ENCODE measurements at places on chromosomes 12 and 14.

DNA sequence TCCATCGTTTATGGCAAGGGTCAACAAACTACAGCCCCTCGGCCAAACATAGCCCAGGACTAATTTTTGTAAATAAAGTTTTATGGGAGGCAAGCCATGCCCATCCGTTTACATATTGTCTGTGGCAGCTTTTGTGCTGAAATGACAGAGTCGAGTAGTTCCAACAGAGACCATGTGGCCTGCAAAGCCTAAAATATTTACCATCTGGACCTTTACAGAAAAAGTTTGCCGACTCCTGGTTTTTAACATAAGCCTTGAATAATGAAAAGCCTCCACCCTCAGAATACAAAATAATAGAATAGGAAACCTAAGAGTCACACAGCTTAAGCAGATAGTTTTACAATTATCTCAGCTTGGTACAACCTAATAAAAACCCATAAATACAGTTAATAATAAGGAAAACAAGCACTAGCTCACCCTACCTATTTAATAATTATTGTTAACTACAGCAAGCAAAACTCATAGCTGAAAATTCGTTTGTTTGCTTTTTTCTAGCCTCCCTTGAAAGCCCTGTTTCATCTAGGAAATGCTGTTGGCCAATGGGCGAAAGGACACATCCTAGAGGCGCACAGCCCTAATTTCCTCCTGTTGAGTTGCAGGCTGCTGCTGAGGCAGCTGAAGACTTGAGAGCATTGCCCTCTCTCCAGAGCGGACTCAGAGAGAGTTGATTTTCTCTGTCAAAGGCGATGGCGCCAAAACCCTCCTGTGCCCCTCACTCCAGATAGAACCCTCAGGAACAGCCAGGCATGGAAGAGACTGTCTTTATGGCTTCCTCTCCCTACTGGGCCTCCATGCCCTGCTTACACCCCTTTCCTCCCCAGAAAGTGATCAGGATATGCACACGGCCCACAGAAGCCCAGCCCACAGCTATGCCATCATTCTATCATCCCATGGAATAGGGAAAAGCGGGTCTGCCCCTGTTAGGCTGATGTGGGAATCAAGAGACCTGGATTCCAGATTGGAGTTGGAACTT lies 107.2 kb downstream of the DPF3 start:
- no peak for DNase-seq

DNA sequence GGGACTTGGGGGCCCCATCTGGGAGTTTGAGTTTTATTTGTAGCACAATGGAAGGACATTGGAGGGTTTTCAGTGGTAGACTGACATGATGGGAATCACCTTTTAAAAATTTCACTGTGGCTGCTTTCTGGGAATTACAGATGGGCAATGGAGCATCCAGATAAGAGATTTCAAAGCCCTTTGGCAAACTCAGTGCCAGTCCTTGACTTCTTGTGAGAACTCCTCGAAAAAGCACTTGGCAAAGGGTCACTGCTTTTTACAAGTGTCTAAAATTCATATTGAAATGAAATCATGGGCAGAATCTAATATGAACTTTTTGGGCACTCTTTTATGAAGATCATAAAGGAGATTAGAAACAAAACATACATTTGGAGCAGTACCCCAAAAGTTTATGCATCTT lies 34.3 kb upstream of the IGF1 start:
- DNase-seq = no peak

- no peak for DNase-seq
These were observed 34.2 kb downstream of the PCNX4 start for GRCh38 chr14:60125918-60126317.

DNA sequence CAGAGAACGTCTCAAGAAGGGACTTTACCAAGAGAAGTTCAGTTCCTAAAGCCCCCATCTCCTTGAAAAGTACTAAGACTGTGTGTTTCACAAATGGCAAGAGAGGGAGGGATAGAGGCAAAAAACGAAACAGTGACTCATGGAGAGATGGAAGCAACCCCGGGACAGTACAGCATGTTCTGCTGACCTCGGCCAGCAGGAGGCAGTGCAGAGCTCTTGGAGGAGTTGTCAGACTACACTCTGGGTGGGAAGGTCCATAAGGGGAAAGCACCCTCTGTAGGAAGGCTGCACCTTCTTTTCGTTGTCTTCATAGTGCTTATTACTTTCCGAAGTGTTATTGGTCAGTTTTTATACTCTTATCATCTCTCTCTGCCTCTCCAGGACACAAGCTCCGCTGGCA lies 525.2 kb upstream of the CCDC196 start:
- peak; percentile 78 for DNase-seq

DNA sequence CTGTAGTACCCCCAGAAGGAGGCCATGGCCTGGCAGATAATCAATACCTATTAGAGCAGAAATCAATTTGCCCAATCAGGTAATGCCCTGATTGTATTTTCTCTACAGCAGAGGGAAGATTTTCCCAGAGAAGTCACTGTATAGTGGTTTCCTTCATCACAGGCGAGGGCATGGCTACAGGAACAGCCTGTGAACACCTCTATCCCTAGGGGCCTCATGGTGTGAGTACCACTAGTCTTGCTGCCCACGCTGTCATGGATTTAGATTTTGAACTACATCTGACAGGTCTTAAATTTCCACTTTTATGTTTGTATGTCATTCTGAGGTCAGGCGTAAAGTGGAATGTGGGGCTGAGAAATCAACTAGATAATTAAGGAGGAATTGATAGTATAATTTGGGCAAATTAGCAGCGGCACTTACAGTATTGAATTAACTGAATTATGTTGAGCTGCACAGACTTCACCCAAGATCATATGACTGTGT lies 42.4 kb upstream of the STXBP6 start:
- DNase-seq = no peak

DNA sequence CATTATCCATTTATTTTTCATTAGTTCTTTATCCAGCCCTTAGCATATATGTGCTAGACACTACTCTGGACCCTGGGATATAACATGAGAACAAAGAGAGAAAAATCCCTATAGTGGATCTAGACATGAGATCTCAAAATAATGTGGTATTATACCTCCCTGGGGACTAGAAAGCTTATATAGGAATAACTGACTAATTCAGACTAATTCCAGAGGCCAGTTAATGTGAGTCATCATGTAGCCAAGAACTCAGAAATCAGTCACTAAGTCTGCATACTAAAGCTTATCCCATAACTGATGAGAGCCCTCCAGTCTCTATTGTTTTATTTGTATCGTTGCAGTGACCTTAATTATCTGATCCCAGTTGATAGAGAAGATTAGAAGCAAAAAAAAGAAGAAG lies 267.1 kb upstream of the RGS6 start:
- DNase-seq = no peak

- DNase-seq = no peak
These were observed 143.3 kb downstream of the CEP128 start for GRCh38 chr14:80798211-80798610.

- DNase-seq = no peak
These were observed 19.4 kb downstream of the ZFYVE21 start for GRCh38 chr14:103735022-103735421.

GRCh38 chr12:15918066-15918465 lies 6.9 kb downstream of the DERA start:
- DNase-seq = no peak

- DNase-seq = no peak
These were observed 47.8 kb upstream of the EML1 start for GRCh38 chr14:99745307-99745951.

DNA sequence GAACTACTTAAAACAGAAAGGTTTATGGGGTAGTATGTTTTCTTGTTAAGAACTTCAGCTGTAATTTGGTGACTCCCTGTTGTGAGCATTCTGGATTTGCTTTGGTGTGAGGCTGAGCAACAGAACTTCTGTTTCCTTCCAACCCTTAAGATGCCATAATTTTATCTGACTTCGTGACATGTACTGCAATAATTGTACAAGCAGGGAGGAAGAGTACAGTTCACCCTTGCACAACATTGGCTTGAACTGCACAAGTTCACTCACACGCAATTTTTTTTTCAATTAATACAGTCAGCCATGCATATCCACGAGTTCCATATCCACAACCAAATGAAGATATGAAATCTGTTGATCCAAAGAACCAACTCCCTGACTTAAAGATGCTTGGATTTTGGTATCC lies 42.9 kb upstream of the ANKS1B start:
- DNase-seq = no peak

DNA sequence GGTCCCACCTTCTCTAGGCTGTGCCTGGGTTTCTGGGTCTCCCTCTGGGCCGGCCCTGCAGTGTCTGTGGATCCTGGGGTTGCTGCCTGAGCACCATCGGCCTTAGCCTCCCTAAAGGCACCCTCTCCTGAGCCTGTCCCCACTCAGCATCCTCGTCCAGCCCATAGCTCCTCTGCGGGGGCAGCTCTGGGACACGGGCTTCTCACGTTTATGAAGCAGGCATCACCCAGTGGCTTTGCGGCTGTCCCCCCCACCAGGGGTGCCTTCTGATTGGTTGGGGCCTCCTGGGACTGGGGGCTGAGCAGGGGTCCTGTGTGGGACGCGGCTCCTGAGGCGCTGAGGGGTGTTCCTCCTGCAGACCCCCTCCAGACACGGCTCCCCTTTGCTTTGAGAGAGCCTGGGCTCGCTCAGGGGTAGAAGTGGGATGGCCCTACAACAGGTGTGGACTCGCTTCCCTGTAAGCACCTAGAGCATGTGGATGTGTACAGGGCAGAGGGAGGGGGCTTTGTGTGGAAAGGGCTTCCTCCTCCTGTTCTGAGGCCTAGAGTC lies 10.7 kb downstream of the ULK1 start:
- no peak for DNase-seq

DNA sequence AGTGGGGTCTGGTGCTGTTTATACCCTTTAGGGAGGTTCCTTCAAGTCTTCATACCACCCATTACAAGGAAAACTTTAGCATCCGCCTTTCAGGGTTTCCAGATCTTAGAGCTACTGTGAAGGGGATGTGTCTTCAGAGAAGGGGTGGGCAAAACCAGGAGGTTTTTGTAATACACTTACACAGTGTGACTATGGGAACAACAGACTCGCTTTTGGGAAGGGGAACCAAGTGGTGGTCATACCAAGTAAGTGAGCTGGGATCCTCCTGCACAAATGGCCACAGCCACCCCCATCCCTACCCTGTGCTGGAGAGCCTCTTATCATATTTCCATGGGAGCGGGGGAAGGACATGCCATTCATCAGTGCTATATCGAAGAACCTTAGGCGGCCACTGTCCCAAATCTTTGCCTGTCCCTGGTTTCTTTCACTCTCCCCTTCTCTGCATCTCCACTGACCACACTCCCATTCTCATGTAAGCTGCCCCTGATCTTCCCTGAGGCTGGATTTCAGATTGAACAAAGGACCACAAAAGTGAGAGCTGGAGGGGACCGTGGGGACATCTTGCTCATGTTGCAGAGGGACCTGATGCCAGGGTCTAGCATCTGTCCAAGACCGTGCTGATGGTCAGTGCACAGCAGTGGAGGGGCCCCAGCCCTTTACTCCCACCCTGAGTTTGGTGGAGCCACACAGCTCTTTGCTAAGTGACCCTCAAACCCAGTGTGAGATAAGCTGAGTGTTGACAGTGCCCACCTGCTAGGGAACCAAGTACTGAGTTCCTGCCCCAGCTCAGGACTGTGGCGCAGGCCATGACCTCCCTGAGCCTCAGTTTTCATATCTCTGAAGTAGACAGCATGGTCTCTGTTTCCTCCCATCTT lies 51.4 kb downstream of the DAD1 start:
- DNase-seq = no peak

DNA sequence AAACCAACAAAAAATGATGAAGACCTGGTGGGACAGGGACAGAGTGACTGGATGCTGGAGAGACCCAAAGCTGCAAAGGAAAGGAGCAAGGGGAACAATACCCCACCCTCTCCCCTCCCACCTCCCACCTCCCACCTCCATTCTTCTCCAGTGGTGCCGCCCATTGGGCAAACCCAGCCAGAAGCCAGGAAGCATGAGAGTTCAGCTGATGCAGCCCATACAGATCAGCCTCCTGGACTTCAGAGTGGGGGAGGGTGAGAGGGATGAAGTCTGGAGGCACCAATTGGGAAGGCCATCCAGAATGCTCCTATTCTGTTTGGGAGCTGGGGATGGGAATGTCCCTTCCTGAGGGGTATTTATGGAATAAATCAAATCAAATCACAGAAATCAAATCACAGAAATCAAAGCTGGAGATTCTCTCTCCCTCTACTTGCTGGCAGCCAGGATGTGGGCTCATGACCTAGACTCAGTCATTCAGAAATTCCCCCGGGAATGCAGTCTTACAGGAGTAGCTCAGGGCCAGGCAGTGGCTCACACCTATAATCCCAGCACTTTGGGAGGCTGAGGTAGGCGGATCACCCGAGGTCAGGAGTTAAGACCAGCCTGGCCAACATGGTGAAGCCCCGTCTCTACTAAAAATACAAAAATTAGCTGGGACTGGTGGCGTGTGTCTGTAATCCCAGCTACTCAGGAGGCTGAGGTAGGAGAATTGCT lies 31.1 kb downstream of the IRF2BPL start:
- no peak for DNase-seq

DNA sequence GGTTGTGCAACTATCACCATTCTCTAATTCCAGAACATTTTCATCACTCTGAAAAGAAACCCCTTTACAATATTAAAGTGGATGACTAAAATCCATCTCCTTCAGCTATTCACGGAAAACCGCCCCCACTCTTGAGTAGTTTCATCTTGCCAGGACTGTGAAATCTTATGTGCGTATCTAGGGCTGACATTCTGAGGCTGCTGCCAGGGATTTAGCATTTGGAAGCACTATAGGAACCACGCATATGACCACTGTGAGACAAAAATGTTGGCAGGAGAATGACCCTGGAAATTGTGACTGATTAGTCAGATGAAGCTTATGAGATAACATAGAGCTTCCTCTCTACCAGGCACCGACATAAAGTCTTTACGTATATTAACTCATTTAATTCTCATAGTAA lies 305.2 kb upstream of the PDE3A start:
- no peak for DNase-seq

- DNase-seq = no peak
These were observed 68.2 kb downstream of the SINHCAF start for GRCh38 chr12:31257784-31258183.

DNA sequence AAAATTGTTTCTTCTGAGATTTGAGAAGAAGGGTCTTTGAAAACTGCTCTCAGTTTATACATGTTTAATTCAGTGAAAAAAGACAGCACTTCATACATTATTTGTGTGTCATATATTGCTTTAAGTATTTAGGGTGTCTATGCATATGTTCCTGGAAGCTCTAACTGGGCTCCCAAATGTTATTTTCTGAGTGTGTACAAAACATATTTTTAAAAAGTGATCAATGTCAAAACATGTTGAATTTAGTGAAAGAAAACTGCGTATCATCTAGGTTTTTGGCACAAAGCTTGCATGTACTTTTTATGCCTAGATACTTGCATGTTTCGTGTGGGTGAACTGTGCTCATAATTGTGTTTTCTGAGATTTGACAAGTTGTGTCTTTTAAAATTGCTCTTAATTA lies 81.6 kb downstream of the ASCL4 start:
- no peak for DNase-seq
